Kidney (tissue), 22 donors: ENCODE measurements at places on chromosomes 3 and 15. TPM values are rescaled to one million over a fixed set of nuclear protein-coding genes. Genes with fewer than 3 reads are reported as not detected.

The GHSR gene
- total RNA-seq: not detected

The PDCD7 gene
- total RNA-seq: 21.5 TPM

The LYSMD2 gene
- 11.7 TPM for total RNA-seq

The ADGRG7 gene
- not detected for total RNA-seq

The IL17RD gene
- total RNA-seq: 18.9 TPM

The OSTN gene
- not detected for total RNA-seq

GRCh38 chr15:42802168-42802567, 65.2 kb upstream of the CDAN1 start:
- no peaks in the 10 kb centered on the region for H3K4me1 ChIP-seq
- no peak for DNase-seq
- no peak overlapping the region for H3K4me3 ChIP-seq
- no peaks in the 10 kb centered on the region for H3K36me3 ChIP-seq
- no peak overlapping the region for H3K27ac ChIP-seq

GRCh38 chr15:67397139-67397538, 123.8 kb upstream of the C15orf61 start:
- no peaks in the 10 kb centered on the region for H3K4me1 ChIP-seq
- H3K27me3 ChIP-seq: no peaks in the 10 kb centered on the region
- H3K27ac ChIP-seq: no peak overlapping the region
- no peak overlapping the region for H3K4me3 ChIP-seq

- H3K27ac ChIP-seq: no peak overlapping the region
- no peaks in the 10 kb centered on the region for H3K27me3 ChIP-seq
- peaks cover 42% of the 10 kb centered on the region for H3K36me3 ChIP-seq
- DNase-seq: no peak
- no peaks in the 10 kb centered on the region for H3K4me1 ChIP-seq
These were observed 36.1 kb upstream of the CRTC3 start for GRCh38 chr15:90493647-90494046.

- H3K27me3 ChIP-seq: peaks cover 3% of the 10 kb centered on the region
- H3K27ac ChIP-seq: no peak overlapping the region
- no peak for DNase-seq
- H3K4me1 ChIP-seq: no peaks in the 10 kb centered on the region
- no peaks in the 10 kb centered on the region for H3K36me3 ChIP-seq
These were observed 73.2 kb downstream of the TLE3 start for GRCh38 chr15:70024521-70024920.

DNA sequence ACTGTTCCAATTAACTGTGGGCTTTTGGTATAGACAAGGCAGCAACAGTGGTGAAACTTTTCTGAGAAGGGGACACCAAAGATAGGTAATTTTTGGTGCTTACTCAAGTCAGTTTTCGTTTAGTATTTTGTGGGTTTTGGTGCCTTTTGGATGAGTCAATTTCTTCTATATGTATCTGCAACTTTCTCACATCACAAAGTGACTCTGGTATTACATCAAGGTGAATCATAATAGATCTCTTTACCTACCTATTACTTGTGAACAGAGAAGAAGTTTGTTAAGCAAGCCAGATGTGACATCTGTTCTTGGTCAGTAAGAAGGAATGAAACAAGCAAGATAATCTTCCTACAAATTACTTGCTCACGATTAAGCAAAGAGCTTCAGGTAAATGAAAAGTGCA, 732.4 kb upstream of the DPPA4 start:
- no peaks in the 10 kb centered on the region for H3K4me1 ChIP-seq
- H3K36me3 ChIP-seq: no peaks in the 10 kb centered on the region
- H3K27ac ChIP-seq: no peak overlapping the region
- DNase-seq: no peak
- H3K4me3 ChIP-seq: no peak overlapping the region
- no peaks in the 10 kb centered on the region for H3K27me3 ChIP-seq

GRCh38 chr3:191721990-191722389, 261.0 kb downstream of the PYDC2 start:
- H3K27me3 ChIP-seq: no peaks in the 10 kb centered on the region
- no peaks in the 10 kb centered on the region for H3K36me3 ChIP-seq
- H3K4me3 ChIP-seq: no peak overlapping the region
- H3K4me1 ChIP-seq: no peaks in the 10 kb centered on the region
- DNase-seq: no peak

DNA sequence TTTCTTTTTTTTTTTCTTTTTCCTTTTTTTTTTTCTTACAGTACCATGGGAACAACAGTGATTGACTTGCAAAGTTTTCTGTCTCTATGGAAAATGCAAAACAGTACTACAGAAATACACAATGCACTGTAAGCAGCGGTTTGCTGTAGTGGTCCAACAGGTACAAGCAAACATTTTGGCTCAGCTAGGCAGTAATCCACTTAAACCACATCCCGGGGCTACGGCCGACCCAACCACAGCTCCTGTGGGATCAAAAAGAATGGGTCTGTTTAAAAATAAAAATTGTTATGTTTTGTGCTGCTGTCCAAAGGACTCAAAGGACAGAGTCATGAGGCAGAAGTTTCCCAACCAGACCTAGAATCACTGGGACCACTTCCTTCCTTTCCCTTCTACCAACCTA, 667.1 kb upstream of the ADAMTS9 start:
- no peaks in the 10 kb centered on the region for H3K36me3 ChIP-seq
- DNase-seq: no peak
- no peaks in the 10 kb centered on the region for H3K27me3 ChIP-seq
- no peak overlapping the region for H3K4me3 ChIP-seq
- no peaks in the 10 kb centered on the region for H3K4me1 ChIP-seq

DNA sequence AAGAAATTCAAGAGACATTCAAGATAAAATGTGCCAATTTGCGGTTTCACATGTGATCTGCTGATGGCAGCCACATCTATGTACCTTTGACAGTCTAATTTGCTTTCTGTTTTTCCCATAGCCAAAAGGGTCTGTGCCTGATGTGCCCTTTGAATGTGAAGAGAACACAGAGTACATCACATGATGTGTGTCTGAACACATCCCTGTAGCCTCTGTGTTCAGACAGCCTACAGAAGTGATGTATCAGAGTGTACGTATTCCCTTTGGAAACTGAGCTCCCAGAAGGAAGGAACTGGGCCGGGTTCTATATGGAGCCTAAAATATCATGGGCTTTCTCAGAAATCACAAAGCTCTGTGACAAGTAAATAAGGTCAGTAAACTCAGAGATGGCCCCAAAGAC, 52.4 kb downstream of the BOC start:
- no peak for DNase-seq
- no peaks in the 10 kb centered on the region for H3K4me1 ChIP-seq
- H3K27me3 ChIP-seq: no peaks in the 10 kb centered on the region
- H3K4me3 ChIP-seq: no peak overlapping the region

DNA sequence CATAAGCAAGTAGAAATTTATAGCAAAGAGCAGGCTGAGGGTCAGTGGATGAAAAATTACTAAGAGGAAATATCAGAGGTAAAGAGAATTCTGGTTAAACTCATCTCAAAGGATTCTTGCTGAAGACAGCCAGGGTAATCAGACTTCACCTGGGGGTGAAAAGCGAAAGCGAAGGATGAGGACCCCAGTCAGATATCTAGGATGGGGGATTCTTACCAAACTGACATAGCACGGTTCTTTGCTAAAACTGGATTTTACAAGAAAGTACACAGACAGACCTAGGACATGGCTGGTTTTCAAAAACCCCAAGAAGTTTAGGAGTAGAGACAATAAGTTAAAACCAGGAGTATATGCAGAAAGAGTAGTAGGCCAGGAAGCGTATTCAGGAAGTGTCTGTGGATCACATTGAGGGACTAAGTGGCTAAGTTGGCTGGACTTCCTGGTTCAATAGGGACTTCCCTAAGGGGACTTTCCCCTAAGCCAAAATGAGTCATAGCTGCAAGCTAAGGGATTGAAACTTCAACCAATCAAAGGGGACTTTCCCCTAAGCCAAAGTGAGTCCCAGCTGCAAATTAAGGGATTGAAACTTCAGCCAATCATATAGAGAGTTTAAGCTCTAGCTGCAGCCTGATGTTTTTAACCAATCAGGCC, 2.4 kb upstream of the CFAP91 start:
- H3K27ac ChIP-seq: no peak overlapping the region
- H3K27me3 ChIP-seq: no peaks in the 10 kb centered on the region
- no peak for DNase-seq
- H3K4me1 ChIP-seq: peaks cover 2% of the 10 kb centered on the region
- no peaks in the 10 kb centered on the region for H3K36me3 ChIP-seq

GRCh38 chr3:94968519-94968918, 905.7 kb downstream of the NSUN3 start:
- H3K36me3 ChIP-seq: no peaks in the 10 kb centered on the region
- no peak for DNase-seq
- no peaks in the 10 kb centered on the region for H3K4me1 ChIP-seq
